Renal cortical epithelial cell (primary cell): ENCODE measurements at places on chromosomes 12 and 14. TPM values are rescaled to one million over a fixed set of nuclear protein-coding genes. Genes with fewer than 3 reads are reported as not detected.
A peak's percentile ranks its signal among the peaks of the same experiment; 100 is the strongest.

The SLCO1B1 gene
- not detected in 2 replicates for total RNA-seq

- DNase-seq, result no peak
Observed at GRCh38 chr14:101188571-101188915, 285.0 kb upstream of the RTL1 start.

- no peak for DNase-seq
Observed at GRCh38 chr14:23358042-23358441, 5.4 kb upstream of the SLC22A17 start.

GRCh38 chr12:20950248-20950647 is 139.7 kb downstream of the SLCO1B3 start:
- DNase-seq, result peak; percentile 2
